ENCODE measurements at places on chromosomes 12 and 14. TPM values are rescaled to one million over a fixed set of nuclear protein-coding genes. Genes with fewer than 3 reads are reported as not detected.

SDR9C7 gene
- total RNA-seq: not detected

DCN gene
- total RNA-seq: not detected

TMEM63C gene
- 1.6 TPM for total RNA-seq

RBP5 gene
- 5.8 TPM for total RNA-seq

CLEC4A gene
- total RNA-seq: 1.0 TPM

SIX1 gene
- 0.79 TPM for total RNA-seq

HHIPL1 gene
- 0.65 TPM for total RNA-seq

PRR13 gene
- total RNA-seq: 106 TPM

LTBR gene
- total RNA-seq: 18.3 TPM

ETFBKMT gene
- total RNA-seq: 3.7 TPM

FAR2 gene
- total RNA-seq: 8.4 TPM

CLEC9A gene
- not detected for total RNA-seq

PLBD1 gene
- 26.1 TPM for total RNA-seq

CFAP251 gene
- total RNA-seq: 8.9 TPM

ALX1 gene
- total RNA-seq: 3.2 TPM

CGRRF1 gene
- 19.3 TPM for total RNA-seq

PDZRN4 gene
- 0.11 TPM for total RNA-seq

FOXG1 gene
- total RNA-seq: 1.2 TPM

REP15 gene
- 3.0 TPM for total RNA-seq

SP1 gene
- total RNA-seq: 92.6 TPM

GUCY2C gene
- total RNA-seq: 1.2 TPM

AHNAK2 gene
- 1.1 TPM for total RNA-seq

AMDHD1 gene
- 0.41 TPM for total RNA-seq

CCDC38 gene
- total RNA-seq: not detected
